ENCODE measurements at places on chromosomes 6 and 20.

DNA sequence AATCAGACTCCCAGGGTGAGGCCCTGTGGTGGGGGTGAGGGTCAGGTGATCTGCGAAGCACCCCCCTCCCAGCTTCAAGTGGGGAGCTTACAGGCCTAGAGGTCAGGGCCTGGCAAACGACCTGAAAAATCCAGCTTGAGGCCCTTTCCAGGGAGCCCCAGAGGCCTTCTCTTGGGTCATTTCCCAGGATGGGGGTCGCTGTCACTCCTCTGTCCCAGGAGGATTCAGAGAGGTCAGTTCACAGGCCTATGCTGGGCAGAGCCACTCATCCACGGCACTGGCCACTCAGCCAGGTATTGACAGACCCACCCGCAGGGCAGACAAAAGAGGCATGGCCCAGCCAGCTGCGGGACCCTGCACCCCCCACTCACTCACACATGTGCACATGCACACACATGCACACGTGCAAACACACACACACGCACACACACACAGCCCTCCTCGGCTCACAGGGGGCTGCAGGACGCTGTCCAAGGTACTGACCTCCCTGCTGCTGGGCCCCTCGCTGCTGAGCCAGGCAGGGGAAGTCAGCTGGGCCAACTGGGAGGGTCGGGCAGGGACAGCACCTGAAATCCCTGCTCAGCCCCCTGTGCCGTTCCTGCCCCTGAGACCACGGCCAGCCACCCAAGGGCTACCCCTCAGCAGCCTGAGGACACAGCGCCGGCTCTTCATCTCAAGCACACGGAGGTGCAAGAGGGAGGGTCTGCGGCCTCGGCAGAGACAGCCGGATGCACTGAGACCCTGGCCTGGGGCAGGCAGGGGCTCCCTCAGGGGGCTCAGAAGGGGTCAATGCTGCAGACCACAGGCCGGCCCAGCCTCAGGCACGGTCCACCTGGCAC is 113.8 kb downstream of the TAF4 start:
- DNase-seq: no peak

- DNase-seq: peak; percentile 87
Measured at GRCh38 chr20:4973330-4974097, 27.8 kb downstream of the SLC23A2 start.

DNA sequence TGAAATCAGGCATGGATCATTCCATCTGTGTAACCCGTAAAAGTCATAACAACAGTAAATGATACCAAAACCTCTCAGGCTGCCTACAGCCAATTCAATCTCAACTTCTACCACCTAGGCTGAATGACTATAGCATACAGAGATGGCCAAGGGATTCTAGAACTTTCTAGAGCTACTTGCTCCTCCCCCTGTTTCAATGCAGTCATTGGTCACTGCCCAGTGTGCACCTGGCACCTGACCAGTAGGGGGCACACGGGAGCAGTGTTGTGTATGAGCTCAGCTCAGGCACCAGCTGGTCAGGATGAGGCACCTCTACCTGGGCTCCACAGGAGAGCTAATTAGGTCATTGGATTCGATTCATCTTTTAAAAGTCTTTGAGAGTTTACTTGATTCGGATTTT is 86.2 kb downstream of the PLEKHG1 start:
- peak; percentile 29 for DNase-seq

DNA sequence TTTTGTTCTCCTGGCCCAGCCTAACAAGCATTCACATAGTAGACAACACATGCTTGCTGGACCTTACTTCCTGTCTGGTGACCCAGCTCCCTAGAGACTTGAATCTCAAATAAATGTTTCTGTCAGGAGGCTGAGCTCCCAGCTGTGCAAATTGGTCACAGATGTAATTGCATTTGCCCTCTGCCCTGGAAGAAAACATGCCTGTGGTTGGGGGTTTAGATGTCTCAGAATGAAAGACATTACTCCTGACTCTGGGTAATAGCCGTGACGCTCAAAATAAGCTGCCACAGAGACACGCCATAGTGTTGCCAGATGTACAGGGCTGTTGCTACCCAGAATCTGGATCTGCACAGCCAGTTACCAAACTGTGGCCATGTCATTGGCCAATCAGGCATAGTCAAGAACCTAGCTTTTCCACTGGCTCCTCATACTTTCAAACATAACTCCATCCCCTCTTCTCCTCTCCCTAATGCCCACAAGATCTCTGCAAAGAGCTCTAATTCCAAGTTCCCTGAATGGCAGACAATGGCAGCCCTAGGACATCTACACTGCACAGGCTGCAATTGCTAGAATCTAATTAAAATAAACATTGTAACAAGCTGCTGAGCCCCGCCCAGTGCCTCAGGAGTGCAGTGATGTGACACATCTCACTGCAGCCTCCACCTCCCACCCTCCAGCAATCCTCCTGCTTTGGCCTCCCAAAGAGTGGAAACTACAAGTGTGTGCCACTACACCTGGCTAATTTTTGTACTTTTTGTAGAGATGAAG is 32.8 kb upstream of the GMPR start:
- DNase-seq: peak; percentile 94
